ENCODE measurements at places on chromosomes 1 and 21.

GRCh38 chr1:235697508-235697907 is 47.9 kb upstream of the GNG4 start:
- DNase-seq, result no peak

GRCh38 chr21:38930853-38931252 is 125.1 kb downstream of the ETS2 start:
- no peak for DNase-seq

DNA sequence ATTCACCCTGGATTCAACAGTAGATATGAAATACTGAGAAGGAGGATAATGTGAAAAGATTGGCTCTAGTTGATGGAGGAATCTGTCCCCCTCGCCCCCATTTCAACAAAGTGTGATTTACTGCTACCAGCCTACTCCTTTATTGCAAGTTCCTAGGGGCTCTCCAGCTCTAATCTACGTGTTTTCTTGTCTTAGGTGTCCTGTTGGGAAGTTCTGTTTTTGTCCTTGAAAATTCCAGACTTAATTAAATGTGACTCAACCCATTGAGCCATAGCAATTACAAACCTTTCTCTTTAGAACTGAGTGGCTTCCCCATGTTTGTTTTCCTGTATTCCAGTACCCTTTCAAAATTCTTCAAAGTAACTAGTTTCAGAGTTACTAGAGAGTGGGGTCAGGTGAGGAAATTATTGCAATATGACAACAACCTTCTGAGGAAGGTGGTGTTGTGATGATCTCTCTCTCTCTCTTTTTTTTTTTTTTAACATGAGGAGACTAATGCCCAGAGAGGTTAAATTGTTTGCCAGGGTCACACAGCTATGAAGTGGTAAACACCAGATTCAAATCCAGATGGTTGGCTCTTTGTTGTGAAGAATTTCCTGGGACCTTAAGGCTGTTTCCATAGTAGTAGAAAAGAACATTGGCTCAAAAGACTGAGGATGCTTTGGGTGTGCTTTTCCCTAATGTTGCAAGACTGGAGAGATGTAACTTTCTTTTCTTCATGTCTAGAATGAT is 3.5 kb downstream of the RGL1 start:
- DNase-seq, result no peak

DNA sequence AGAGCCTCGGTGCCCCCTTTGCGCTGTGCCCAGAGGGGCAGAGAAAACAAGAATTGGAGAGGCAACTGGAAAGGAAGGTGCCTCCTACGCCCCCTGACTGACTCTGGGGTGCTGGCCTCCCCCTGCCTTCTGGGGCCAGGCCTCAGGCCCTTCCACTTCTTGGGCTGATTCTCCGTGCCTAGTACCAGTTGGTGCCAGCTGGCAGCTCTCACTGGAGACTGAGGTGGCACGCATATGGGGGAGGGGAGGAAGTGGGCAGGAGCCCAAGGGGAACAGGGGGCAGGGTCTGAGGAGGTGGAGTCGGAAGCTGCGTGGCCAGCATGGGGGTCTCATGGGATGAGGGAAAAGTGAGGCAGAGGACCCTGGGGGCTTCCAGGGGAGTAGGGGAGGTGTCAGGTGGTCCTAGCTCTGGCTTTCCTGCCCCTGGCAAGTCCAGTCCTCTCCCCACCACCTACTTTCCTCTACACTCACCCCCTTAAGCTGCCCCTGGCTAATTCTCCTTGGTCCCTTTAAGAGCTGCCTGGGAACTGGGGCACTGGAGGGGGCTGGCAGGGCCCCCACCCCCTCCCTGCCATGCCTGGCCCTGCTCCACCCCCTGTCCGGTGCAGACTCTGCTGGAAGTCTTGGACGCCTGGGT is 6.5 kb upstream of the SEMA4A start:
- no peak for DNase-seq

DNA sequence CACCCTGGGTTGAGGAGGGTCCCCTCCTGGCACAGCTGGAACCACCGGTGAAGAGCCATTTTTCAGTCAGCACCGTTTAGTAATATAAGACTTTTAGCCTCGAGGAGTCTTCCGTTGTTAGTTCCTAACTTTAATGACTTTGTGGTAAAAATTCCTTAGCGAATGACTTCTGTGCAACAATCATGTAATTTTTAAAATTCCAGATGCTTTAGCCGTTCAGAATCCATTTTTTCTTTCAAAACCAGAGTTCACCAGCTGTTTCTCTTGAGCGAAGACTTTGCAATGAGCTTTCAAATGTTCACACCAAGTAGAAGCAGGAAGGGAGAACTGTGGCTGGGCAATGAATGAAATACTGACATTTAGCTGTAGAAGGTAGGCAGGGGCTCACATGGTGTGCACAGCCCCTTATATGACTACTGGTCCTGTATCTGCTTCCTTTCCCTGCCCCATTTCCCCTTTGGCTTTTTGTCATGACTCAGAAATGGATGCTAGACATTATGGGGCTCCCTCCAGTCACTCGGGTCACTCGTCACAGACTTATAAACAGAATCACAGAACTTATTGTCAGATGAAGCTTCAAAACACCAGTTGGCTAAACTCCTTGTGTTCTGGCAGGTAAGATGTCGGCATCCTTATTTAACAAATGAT is 4.1 kb downstream of the DISC1 start:
- no peak for DNase-seq

- no peak for DNase-seq
These were observed 65.0 kb upstream of the PRDX6 start for GRCh38 chr1:173411835-173412742.

- DNase-seq, result no peak
These were observed 5.5 kb downstream of the RIPK4 start for GRCh38 chr21:41761211-41761933.

- DNase-seq, result no peak
These were observed 154.6 kb upstream of the LRRC7 start for GRCh38 chr1:69413129-69413528.

GRCh38 chr1:234897754-234898454 is 230.7 kb downstream of the TOMM20 start:
- no peak for DNase-seq

DNA sequence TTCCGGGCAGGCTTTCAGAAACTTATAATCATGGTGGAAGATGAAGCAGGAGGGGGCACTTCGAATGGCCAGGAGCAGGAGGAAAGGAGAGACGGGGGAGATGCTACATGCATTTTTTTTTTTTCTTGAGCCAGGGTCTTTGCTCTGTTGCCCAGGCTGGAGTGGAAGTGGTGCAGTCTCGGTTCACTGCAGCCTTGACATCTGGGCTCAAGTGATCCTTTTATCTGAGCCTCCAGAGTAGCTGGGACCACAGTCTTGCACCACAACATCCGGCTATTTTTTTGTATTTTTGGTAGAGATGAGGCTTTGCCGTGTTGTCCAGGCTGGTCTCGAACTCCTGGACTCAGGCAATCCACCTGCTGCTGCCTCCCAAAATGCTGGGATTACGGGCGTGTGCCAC is 61.6 kb downstream of the SELENOF start:
- no peak for DNase-seq

GRCh38 chr1:21667348-21668231 is 1.6 kb downstream of the RAP1GAP start:
- no peak for DNase-seq

DNA sequence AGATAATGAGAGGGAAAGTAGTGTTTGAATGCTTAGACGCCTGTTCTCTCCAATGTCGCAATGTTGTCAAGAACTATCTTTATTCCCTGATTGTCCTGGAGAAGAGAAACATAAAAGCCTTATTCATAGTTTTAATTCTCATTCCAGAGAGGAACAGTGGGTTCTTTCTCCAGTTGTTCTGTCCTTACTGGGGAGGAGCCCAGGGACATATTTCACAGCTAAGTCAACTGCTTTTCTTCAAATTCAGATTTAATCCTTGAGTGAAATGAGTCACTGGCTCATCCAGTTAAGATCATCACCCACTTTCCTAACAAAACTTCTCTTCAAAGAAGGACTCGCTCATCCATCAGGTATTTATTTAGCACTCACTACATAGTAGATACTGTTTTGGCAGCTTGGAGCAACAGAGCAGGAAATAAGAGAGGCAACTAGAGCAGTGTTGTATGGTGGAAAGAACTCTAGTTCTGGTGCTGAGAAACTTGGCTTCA is 365.7 kb upstream of the USP24 start:
- no peak for DNase-seq

GRCh38 chr21:37363936-37364335 is 2.6 kb upstream of the DYRK1A start:
- DNase-seq, result no peak

DNA sequence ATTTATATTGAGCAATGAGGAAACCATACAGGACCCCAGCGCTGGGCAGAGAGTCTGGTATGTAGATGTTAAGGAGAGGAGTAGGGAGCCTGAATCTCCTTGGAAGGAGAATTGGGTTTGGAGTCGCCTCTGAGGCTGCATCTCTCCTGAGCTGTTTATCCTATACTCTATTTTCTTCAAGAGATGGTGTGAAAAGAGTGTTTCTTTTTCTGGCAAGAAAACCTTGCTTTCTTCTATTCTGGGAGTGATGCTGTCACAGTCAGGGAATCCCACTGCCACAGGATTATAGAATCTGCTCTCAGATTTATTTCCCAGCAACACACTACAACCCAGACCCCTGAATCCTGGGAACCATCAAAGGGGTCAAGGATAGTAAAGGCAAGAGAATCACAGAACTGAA is 3.3 kb downstream of the LURAP1 start:
- DNase-seq, result no peak

DNA sequence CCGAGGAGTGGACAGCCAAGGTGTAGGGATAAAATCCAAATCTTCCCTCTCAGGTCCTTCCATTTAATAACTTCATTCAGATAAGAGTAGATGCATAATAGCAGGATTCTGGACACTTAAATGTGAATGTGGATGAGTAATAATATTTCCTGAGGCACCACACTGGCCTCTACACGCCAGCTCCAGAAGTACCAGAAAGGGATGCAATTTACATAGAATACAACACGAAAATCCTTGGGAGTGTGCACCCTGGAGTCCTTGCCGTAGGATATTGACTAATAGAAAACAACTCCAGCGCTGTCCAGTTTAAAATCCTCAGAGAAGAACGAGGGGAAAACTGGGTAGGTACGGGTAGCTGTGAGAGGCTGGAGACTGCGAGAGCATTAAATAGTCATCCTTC is 6.9 kb downstream of the PLXNA2 start:
- no peak for DNase-seq

DNA sequence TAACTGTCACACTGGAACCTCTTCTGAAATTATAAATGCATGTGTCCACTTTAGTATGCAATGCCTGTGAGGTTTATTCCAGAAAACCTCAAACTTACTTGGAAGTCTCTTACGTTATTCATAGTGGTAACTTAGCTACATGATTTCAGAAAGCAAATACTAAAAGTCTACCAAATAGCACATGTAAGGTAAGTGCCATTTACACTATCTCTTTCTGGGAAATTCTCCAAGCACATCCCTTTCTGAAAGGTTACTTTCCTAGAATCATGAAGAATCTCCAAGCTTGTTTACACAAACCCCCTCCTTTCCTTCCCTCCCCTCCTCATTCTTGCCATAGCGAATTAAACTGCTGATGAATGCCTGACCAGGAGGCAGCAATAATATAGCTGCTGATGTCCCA is 42.5 kb downstream of the RAB3GAP2 start:
- DNase-seq, result no peak

GRCh38 chr1:150909585-150910180 is 16.5 kb upstream of the SETDB1 start:
- no peak for DNase-seq

DNA sequence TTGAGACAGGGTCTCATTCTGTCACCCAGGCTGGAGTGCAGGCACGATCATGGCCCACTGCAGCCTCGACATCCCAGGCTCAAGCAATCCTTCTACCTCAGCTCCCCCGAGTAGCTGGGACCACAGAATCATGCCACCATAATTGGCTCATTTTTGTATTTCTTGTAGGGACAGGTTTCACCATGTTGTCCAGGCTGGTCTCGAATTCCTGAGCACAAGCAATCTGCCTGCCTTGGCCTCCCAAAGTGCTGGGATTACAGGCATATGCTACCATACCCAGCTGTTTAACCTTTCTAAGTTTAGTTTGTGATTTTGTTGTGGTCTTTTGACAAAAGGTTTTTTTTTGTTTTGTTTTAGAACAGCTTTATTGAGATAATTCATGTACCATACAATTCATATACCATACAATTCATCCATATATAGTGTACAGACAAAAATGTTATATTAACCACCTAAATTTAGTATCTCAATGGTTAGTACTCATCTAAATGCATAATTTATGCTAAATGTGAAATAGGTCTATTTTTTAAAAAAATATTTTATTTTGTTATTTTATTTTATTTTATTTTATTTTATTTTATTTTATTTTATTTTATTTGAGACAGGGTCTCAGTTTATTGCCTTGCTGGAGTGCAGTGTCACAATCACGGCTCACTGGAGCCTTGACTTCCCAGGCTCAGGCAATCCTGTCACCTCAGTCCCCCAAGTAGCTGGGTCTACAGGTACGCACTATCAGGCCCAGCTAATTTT is 8.9 kb downstream of the ZMPSTE24 start:
- no peak for DNase-seq

GRCh38 chr1:36157115-36157903 is 1.3 kb downstream of the MAP7D1 start:
- no peak for DNase-seq

DNA sequence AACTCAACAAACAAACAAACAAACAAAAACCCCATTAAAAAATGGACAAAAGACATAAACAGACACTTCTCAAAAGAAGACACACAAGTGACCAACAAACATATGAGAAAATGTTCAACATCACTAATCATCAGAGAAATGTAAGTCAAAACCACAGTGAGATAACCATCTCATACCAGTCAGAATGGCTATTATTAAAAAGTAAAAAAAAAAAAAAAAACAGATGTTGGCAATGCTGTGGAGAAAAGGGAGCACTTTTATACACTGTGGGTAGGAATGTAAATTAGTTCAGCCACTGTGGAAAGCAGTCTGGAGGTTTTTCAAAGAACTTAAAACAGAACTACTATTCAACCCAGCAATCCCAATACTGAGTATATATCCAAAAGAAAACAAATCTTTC is 94.7 kb downstream of the PLPP3 start:
- no peak for DNase-seq

DNA sequence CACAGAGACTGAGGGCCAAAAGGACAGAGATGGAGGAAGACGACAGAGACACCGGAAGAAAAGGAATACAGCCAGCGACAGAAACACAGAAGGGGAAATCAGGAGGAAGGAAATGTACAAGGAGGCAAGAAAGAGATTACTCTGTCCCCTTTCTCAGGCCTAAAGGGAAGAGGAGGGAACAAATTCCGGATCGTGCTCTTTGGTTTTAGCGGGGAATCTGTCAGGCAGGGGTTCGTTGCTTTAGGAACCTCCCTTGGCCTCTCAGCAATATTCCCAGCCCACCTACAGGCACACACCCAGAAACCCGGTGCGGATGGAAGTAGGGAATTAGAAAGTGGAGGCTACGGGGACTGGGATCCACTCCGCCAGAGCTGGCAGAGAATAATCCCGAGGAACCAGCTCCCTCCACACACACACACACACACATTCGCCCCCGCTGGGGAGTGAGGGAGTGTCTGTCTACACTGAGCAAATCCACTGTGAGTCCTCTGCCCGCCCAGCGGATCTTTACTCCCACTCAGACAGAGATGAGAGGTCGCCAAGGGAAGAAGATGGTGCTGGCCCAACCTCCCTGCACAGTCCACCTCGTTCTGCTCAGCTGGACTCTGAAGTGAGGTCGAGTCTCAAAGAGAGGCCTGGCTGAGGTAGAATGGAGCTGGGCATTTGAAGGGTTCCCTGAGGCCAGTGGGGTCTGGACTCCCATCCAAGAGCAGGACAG is 5.7 kb downstream of the TAL1 start:
- no peak for DNase-seq

GRCh38 chr21:41011951-41012366 is 156.0 kb upstream of the BACE2 start:
- DNase-seq, result no peak

GRCh38 chr1:183276386-183277080 is 90.5 kb downstream of the LAMC2 start:
- DNase-seq, result no peak

Measured in stimulated activated CD4-positive, alpha-beta T cell treated with anti-CD3 and anti-CD28 coated beads, Interleukin-1b, Interleukin-23, amount 100 ng/mL, for 4 hours (primary cell).